ENCODE measurements at places on chromosomes 2 and 18.

DNA sequence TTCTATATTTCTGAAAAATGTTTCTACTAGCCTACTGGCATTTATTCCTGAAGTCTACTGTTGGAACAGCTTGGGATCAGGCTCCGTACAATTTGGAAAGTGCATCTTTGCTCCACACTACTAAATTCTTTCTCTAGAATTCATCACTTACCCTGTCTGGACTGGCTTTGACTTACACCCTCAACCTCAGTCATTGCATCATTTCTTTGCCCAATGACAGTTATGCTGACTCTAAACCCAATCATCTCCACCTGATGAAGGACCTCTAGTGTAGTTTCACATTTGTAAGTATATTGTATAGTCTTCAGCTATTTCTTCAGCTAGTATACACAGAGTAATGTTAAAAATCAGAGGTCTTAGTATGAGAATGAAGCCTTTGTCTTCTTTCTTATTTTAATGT, 359.6 kb upstream of the MC4R start:
- no peak for DNase-seq

DNA sequence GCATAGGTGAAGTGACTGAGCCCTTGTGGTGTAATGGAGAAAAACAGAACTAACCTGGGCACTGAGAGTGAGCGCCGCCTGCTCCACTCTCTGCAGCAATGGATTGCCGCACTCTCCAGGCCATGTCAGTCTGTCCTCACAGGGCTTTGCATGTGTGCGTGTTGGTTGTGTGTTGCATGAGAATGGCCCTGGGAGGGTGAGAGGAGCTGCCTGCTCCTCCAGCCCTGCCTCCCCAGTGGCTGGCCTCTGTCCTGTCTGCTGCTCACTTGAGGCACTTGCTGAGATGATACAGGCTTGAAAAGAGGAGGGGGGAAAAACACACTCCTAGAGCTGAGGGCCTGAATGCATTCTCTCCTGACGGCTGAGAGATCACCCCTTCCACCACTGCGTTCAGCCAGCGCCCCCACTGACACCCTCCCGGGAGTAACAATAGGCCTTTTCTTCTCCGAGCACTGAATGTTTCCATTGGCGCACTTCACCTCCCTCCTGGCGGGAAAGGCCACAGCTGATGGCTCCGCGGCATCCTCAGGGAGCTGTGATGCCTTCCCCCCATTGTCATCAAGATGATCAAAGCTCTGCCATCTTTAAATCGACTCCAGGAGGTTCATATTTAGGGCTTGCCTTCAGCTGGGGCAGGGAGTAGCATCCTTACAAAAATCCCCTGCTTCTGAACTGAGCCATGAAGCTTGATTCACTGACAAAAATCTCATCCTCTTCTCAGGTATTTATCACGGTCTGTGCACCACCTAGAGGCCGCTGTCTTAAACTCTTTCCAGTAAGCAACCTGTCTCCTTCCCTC, 49.9 kb upstream of the DAPL1 start:
- no peak for DNase-seq

DNA sequence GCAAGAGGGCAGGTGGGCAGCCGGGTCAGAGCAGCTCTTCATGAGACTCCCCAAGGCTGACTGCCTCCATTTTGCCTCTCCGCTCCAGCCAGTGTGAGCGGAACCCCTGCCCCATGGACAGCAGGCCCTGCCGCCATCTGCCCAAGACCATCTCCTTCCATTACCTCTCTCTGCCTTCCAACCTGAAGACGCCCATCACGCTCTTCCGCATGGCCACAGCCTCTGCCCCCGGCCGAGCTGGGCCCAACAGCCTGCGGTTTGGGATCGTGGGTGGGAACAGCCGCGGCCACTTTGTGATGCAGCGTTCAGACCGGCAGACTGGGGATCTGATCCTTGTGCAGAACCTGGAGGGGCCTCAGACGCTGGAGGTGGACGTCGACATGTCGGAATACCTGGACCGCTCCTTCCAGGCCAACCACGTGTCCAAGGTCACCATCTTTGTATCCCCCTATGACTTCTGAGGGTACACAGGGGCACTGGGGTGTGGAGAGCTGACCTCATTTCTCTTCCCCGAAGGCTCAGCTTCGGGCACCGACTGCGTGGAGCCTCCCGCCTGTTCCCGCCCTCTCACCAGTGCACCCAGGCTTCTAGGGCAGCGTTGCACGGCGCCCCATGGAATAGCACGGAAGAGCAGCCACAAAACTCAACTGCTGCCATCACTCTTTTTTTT, 49.0 kb downstream of the FBLN7 start:
- no peak for DNase-seq

DNA sequence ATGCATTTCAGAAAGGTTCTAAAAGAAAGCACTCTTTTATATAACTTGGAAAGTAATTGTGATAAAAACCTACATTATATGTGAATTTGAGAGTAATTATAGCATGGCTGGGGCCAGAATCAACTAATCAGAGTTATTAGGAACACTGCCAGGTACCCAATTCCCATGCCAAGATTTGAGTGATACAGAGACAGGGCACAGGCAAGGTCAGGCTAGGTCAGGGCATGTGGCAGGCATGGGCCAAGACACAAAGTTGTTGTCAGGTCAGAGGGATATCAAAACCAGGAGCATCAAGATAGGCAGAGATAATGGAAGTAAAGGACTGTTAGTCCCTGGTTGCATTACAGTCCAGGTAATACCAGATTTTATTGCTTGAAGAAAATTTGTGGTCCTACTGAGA, 87.4 kb downstream of the MYO3B start:
- DNase-seq: no peak

GRCh38 chr2:135903650-135904049, 27.4 kb upstream of the MCM6 start:
- no peak for DNase-seq

DNA sequence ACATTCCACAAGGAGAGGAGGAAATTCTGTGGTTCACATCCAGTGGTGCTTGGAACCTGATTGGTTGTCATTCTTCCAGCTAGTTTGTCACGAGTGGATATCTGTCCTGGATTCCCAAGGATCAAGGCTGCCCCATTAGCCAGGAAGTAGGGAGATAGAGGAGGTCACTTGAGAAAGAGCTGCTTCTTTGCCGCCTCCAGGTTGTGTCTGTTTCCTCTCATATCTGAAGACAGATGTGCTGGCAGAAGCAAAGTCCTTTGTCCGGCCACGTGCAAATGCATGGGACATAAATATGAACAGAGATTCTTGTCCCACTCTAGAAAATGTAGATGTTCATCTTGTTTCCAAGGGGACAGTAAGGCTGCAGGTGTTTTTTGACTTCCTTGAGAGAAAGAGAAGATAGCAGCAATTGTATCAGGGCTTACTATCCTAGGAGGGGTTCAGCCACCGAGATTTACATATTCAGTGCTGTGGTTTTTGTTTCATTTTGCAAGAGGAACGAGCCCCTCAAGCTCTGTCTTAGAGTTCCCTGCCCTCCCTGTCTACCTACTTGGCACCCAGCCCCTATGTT, 174.4 kb downstream of the RPIA start:
- no peak for DNase-seq

GRCh38 chr2:192029089-192029488, 165.6 kb downstream of the TMEFF2 start:
- DNase-seq: no peak

DNA sequence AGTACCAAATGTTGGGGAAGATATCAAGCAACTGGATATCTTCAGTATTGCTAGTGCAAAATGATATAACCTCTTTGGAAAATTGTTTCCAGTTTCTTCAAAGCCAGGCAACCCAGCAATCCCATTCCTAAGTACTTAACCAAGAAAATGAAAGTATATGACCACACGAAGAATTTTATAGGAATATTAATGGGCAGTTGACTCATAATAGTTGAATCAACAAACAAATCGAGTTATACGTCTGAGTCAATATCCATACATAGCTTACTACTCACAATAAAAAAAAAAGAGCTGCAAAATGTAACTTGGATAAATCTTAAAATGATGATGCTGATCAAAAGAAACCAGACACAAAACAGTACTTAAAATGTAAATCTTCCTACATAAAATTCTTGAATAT, 810.4 kb downstream of the METTL4 start:
- DNase-seq: no peak

- DNase-seq: no peak
Measured at GRCh38 chr2:104438481-104438880, 415.4 kb upstream of the POU3F3 start.

DNA sequence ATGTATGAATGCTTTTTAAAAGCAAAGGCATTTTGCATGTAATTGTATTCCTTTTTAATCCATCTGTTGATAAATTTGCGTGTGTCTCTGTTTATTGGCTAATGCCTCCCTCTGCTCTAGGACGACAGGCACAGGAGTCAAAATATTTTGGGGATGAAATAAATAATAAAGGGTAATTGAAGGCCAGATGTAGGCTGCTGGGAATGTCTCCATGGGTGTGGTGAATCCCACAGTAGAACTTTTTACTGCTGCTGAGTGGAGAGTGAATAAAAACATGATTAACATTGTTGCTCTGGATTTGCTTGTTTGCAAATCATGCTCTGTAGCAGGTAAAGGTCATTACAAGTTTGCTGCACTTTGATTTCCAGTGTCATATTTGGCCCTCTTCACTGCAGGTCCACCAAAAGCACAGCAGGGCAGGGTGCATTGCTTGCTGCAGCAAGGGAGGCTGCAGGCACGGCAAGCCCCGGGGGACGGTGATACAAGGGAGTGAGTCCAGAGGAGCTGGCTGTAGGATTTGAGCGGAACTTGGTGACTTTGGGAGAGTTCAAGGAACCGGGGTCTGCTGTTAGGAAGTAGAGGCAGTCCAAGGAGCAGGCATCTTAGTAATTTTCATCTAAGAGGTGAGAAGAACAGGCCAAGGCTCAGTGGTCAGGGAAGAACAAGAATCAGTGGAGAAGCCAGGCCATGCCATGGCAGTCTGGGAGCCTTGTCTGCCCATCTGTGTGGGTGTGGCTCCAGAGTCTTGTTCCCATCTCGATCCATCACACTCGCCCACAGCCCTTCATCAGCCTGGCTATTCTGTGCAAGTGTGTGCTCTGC, 201.5 kb upstream of the RAB6C start:
- DNase-seq: no peak

DNA sequence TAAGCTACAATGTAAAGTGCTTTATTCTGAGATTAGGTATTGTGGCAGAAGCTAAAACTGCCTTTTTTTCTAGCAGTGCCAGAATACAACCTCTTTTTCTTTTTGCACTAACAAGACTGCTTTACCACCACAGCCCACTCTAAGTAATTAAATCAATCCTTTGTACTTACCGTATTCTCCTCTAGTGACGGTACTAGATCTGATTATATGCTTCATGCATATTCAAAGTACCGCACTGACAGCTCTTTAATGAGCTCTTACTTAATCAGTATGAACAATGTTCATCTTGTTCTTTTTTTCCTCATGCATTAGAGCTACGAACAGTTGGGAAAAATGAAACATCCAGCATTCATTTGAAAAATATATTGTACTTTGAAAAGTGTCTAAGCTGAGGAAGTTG, 16.1 kb upstream of the OTX1 start:
- no peak for DNase-seq

DNA sequence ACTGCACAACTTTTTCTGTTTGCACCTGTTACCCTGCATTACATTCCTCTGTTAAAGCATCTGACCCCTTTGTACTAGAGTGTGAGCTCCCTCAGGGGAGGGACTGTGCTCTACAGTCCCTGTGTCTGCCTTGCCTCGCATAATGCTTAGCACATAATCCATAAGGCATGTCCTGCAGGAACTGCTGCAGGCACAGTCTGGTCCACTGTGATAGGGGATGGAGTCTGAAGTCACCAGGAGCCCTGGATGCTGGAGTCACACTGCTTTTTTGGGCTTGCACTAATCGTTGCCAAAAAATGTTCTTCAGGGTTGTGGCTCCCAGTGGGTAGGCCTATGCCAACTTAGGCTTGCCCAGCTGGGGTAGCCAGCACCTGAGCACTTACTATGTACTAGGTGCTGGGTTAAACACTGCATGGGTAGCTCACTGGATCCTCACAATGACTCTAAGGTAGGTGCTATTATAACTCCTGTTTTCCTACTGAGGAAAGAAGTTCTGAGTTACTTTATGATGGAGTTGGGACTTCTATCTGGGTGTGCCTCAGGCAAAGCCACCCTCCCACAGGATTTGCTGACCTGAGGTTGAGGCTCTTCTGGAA, 33.3 kb downstream of the COPS7B start:
- DNase-seq: no peak

- DNase-seq: no peak
Measured at GRCh38 chr2:171260471-171261424, 100.1 kb upstream of the TLK1 start.

DNA sequence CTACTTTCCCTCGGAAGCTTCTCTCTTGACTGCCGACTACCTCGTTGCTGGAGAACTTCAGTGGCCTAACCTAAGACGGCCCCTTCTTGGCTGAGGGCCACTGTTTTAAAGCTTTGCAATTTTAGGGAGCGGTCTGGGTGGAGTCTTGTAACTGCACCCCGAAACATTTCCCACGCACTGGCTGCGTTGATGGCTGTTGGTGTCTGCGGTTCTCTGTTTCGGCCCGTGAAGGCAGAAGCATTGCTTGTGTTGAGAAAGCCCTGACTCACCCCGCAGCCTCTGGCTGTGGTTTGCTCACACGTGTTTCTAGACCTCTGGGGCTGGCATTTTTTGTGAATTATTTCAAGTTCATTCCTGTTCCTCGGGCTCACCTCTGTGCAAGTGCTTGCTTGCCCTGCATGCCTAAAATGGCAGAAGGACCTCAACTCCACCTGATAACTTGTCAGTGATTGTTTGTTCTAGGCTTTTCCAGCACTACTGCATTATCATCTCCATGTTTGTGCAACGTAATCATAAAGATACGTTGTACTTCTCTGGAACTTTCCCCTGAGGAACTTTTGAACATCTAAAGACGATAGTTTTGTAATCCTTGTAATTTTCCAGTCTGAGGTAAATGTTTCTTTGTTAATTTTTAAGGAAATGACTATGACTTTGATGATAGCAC, 94.2 kb upstream of the DLX2 start:
- DNase-seq: peak; percentile 97

- DNase-seq: no peak
Measured at GRCh38 chr18:73316513-73316912, 448.7 kb upstream of the NETO1 start.

DNA sequence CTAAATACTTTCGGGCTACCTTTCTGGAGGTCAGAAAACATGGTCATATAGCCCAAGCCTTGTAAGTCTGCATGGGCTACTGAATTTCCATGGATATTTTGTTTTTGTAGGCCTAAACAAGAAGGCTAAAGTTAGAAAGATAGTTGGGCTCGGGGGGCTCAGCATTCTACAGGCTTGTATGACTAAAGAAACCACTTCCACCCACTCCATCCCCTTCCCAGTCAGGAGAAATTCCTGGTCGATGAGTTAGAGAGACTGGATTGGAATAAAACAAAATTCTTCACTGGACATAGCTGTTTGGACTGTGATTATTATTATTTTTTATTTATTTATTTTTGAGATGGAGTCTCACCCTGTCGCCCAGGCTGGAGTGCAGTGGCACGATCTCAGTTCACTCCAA, 539.4 kb upstream of the TNP1 start:
- DNase-seq: no peak

DNA sequence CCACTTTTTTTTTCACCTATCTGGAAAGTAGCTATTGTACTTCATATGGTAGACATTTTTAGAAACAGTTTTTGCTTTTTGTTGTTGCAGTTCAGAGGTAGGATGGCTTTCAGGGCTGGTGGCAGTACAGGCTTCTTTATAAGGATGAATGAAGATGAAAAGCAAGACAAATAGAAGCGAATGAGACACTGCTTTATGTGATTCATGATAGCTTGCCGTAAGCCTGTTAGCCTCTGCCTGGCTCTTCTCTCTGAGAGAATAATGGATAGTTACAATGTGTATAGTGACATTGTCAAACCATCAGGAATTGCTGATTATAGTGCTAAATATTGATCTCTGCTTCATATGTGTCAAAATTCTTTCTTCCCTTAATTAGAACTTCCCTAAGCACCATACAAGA, 173.7 kb downstream of the NR4A2 start:
- no peak for DNase-seq
